NCI-H2081 treated with DMSO at 0.1 percent for 48 hours (cell line): ENCODE measurements at places on chromosomes 1 and 21.

- DNase-seq, result no peak
These were observed 996 bp downstream of the CNIH4 start for GRCh38 chr1:224357626-224358124.

DNA sequence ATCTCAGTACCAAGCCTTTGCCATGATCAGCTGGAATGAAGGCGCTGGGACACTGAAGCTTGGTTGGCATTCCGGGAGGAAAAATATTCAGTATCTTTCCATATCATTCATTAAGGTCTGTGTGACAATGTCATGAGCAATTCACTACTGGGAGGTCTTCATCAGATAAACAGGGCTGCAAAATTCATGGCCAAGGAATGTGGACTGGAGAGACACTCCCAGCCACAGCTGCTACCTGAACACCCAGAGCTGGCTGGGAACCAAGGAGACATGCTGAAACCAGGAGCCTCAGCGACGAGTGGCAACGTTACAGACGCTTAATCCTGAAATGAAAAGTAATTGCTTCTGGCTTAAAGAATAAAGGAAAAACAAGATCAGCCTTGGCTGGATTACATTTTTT lies 30.6 kb upstream of the DDAH1 start:
- no peak for DNase-seq

DNA sequence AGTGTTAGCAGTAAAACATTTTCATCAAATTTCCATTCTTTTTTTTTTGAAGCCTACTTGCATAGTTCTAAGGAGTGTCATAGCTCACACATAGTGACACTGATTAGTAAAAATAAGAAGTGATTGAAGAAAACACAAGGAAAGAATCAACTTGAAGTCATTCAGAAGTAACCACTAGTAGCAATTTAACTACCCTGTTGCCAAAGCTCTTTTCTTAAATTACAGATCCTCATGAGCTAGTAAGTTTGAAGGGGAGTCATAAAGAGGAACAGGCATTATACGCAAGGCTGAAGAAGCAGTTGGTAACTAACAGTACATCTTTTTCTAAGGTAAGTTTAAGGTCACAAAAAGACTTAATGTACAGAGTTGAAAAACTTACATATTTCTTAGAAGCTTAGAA lies 332.2 kb downstream of the CHRM3 start:
- no peak for DNase-seq

- no peak for DNase-seq
These were observed 1.1 kb downstream of the HTR6 start for GRCh38 chr1:19665496-19666465.

DNA sequence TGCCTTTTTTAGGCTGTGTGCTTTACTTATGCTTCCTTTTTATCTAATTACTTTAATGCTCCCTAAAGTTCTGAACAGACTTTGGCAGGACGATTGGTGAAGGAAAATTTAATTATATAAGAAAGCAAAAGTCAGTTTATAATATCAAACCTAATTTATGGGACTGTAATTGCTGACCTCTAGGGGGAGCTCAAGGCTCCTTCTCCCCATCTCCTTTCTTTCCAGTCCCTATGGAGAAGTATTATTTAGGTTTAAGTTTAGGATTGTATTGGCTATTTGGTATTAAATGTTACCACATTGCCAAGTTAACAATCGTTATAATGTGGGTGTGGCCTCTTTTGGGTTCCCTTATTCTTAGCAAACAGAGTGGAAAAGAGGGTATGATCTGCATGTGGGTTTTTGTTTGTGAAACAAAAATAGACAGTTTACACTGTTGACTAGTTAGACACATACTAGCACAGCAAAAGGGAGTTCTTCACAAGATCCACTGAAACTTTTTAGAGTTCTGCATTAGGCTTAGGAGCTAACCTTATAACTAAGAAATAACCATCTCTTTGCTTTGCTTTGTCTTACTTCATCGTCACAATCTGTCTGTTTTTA lies 48.2 kb upstream of the TNFSF4 start:
- DNase-seq, result no peak

DNA sequence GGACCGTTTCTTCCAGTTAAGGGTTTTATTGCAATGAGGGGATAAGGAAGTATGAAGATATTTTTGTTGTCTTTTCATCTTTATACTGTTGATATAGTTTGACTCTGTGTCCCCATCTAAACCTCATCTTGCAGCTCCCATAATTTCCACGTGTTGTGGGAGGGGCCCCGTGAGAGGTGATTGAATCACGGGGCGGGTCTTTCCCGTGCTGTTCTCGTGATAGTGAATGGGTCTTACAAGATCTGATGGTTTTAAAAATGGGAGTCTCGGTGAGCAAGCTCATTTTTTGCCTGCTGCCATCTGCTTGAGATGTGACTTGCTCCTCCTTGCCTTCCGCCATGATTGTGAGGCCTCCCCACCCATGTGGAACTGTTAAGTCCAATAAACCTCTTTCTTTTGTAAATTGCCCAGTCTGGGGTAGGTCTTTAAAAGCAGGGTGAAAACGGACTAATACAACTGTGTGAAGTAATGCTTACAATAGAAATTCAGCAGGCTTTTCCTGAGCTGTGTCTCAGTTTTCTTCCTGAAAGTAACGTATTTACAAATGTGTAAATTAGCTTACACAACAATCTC lies 377.3 kb downstream of the SIPA1L2 start:
- DNase-seq, result no peak

GRCh38 chr1:197399755-197400521 lies 131.9 kb downstream of the CRB1 start:
- DNase-seq, result peak; percentile 47
